Tibial nerve (tissue), 4 donors: ENCODE measurements at places on chromosomes 3 and 15. TPM values are rescaled to one million over a fixed set of nuclear protein-coding genes. Genes with fewer than 3 reads are reported as not detected.

DNA sequence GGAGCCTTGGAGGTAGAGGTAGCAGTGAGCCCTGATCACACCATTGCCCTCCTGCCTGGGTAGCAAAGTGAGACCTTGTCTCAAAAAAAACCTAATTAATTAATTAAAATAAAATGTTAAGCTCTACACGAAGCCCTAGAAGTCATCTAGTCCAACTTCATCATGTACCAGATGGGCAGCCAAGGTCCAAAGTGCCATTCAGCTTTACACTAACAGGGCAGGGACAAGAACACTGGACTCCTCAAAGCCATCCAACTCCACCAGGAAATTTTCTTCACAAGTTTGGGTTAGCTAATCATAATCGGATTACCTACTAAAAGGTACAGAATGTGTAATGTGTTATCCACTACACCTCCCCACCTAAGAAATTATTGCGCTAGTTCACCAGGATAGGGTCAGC is 48.8 kb downstream of the WWTR1 start:
- peak overlapping the region; percentile 23 for H3K27ac ChIP-seq
- no peaks in the 10 kb centered on the region for H3K4me1 ChIP-seq
- no peaks in the 10 kb centered on the region for H3K36me3 ChIP-seq
- no peak overlapping the region for H3K4me3 ChIP-seq
- no peaks in the 10 kb centered on the region for H3K27me3 ChIP-seq

The C3orf52 gene
- total RNA-seq = 0.98 TPM

DNA sequence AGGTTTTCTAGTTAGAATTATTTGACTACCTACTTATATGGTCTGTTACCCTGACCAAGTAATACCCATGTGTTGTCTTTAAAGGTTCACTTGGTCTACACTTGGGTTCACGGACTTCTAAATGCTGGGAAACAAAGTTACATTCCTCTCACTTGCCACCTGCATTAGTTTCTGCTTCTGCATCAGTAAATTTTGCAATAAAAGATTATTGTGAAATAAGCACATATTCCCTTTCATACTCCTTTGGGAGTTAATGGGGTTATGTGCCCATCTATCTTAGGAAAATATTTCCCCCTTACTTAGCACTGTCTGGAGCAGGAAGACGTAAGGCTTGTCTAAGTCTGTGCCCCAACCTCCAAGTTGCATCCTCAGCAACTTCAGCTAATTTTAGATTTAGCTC is 160.7 kb downstream of the FRMD5 start:
- DNase-seq = no peak
- H3K27me3 ChIP-seq = no peaks in the 10 kb centered on the region
- H3K27ac ChIP-seq = no peak overlapping the region
- H3K4me3 ChIP-seq = no peak overlapping the region
- no peaks in the 10 kb centered on the region for H3K4me1 ChIP-seq

DNA sequence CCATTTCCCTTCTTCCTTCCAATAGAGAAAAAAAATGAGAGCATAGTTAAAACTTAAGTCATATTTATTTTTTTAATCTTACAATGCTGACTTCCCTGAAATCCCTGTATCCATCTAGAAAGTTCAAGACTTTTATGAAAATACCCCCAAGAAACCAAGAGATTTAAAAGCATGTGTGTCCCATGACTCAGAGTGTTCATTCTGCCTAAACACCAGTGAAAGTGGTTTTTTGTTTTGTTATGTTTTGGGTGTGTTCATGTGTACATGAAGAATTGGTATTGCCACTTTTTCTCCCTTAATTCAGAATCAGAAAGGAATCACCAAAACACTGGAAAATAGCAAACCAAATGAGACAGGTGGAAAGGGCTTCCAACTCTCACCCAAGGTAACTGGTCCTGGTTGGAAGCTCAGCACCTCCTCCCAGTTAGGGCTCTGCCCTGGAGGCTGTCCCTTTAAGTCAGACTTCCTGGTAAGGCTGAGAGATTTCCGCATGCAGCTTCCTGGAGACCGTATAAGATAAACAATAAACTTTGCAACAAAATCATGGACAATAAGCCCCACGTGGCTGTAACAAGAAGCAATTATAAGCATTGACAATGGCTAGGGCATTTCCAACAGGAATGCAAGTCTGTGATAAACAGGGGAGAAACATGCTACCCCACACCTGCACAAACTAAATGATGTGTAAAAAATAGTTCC is 121.9 kb upstream of the ARHGEF3 start:
- peak; percentile 25 for DNase-seq
- no peak overlapping the region for H3K4me3 ChIP-seq
- H3K27ac ChIP-seq = peak overlapping the region; percentile 45
- H3K27me3 ChIP-seq = no peaks in the 10 kb centered on the region
- no peaks in the 10 kb centered on the region for H3K4me1 ChIP-seq

- H3K4me3 ChIP-seq = no peak overlapping the region
- no peaks in the 10 kb centered on the region for H3K27me3 ChIP-seq
- peak; percentile 19 for DNase-seq
- no peaks in the 10 kb centered on the region for H3K36me3 ChIP-seq
- H3K4me1 ChIP-seq = no peaks in the 10 kb centered on the region
These were observed 32.1 kb upstream of the PIAS1 start for GRCh38 chr15:68022061-68022460.

The MORC1 gene
- total RNA-seq = not detected

The LYZL4 gene
- total RNA-seq = not detected
